ENCODE measurements at places on chromosomes 1 and 21.

DNA sequence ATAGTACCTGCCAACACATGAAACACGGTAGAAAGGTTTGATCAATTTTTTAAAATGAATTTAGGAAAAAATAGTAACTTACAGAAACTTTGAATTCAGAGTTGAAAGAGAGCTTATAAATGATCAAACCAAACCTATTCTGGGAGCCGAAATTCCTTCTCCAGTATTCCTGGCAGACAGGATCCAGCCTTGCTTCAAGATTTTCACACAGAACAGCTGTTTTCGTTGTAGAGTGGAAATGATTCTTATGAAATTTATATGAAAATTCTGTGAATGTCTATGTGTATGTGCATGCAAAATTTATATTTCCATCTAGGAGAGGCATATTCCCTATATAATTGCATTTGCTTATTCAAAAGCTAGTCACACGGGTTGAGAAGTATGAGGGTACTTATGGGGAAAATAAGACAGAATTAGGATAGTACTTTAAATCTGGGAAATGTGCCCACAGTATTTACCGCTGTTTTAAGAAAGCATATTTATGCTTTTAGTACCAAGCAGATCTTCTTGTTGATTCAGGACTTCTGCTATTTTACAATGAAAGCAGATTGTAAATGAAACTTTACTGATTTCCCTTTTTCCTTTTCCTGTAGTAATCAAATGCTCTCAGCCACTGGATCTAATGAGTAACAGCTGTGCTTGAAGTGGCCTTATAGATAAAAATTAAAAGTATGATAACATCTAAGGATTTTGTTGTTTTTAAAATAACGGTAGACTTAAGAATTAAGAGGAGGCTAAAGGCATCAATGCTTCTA, 30.4 kb downstream of the PRRX1 start:
- no peak for DNase-seq

DNA sequence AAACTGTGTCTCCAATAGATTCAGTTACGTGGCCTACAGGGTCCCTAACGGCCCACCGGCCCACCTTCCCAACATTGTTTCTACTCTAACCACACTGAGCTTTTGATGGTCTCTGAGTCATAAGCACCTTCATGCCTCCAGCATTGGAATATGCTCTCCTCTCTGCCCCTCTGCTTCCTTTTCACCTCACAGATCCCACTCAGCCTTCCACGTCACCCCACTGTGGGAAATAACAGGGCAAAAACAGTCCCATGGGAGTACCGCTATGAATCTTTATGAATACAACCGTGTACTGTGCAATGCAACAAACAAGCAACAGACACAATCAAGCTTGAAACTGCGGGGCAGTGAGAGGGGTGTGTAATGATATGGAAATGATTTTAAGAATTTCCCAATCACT, 5.3 kb upstream of the SARS1 start:
- no peak for DNase-seq

- DNase-seq = no peak
Observed at GRCh38 chr1:160342526-160342925, 524 bp downstream of the COPA start.

DNA sequence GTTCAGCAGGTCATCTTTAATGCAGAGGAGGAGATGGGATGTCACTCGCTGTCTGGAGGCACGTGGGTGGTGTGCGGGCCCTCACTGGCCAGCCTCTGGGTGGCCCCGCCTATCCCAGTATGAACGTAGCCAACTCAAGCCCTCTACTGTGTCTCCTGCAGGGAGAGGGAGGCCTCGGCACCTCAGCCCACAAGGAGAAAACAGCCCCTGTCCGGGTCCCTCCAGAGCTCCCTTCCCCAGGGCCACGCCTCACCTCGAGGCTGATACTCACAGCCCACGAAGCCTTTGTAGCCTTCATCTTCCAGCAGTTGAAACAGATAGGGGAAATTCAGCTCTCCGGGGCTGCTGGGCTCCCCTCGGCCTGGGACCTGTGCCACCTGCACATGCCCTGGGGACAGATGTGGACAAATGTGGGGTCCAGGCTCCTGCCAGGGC, 2.6 kb downstream of the HYI start:
- DNase-seq = no peak

DNA sequence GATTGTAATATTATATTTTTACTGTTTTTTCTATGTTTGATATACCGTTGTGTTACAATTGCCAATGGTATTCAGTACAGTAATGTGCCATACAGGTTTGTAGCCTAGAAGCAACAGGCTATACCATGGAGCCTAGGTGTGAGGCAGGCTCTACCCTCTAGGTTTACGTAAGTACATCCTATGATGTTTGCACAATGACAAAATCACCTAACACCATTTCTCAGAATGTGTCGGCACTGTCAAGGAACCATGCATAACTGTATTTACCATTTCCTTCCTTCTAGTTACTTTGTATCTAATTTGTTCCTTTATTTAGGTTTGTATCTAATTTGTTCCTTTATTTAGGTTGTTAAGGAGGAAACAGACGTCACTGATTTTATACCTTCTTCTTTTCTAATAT, 9.9 kb downstream of the NPHP4 start:
- no peak for DNase-seq

DNA sequence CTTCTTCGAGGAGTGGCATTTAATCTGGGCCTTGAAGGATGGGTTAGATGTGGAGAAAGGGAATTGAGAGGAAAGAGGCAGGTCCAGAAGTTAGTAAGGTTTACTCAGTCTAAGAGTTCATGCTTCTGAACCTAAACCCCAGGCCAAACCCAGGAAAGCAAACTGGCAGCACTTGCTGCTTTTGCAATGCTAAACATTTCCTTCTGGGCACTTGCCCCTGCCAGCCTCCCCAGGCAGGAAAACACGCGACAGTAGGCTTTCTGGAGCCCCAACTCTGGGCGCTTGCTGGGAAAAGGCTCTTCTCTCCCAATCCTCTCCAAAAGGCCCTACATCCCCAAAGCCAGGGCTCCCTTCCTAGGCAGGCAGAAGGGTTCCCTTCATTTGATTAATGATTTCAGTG, 2.5 kb downstream of the OLFML2B start:
- no peak for DNase-seq

DNA sequence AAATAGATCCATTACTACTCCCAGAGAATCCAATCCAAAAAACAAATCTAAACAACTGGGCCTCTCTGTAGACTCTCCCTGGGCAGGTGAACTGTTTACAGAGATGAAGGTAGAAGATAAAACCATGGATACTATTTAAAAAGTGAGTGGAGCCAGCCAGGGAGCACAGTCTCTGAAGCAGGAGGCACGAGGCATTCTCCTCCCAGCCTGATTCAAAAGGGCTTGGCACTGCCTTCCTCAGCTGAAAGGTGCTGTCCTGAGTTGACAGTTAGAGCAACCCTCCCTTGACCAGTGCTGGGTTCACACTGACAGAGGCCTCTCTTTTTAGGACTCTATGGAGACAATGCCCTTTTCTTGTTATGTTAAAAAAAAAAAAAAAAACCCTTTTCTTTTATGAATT, 36.8 kb downstream of the HENMT1 start:
- no peak for DNase-seq

GRCh38 chr1:217660353-217661062, 29.4 kb downstream of the SPATA17 start:
- no peak for DNase-seq

DNA sequence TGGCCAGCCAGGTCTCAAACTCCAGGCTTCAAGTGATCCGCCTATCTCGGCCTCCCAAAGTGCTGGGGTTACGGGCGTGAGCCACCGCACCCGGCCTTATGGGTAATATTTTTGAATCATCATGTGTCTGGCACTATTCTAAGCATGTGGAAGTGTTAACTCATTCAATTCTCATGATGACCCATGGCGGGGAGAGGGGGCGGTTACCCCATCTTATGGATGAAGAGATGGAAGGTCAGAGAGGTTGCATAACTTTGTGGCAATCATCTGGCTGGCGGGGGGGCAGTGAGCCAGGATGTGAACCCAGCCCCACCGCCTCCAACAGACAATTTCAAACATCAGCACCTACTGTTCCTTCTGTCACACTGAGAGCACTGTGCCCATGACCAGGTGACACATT, 11.5 kb upstream of the TAS1R2 start:
- DNase-seq = no peak

GRCh38 chr1:203076031-203076511, 9.7 kb downstream of the MYOG start:
- DNase-seq = no peak

DNA sequence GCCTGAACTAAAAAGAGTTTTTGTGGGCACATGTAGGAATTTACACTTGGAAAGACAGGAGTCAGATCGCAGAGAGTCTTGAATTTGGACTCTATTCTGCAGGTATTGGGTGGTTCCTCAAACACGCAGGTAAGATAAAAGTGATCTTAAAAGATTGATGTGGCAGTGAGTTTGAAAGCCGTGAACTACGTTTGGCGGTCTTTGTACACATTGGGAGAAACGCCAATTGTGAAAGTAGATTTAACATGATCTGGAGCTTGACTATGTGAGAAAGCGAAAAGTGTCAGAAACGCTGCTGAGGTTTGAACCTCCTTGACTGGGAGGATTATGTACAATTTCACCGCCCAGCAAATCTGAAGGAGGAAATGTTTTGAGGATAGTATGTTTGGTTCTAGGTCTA, 1.5 kb upstream of the PPP2R5A start:
- no peak for DNase-seq

DNA sequence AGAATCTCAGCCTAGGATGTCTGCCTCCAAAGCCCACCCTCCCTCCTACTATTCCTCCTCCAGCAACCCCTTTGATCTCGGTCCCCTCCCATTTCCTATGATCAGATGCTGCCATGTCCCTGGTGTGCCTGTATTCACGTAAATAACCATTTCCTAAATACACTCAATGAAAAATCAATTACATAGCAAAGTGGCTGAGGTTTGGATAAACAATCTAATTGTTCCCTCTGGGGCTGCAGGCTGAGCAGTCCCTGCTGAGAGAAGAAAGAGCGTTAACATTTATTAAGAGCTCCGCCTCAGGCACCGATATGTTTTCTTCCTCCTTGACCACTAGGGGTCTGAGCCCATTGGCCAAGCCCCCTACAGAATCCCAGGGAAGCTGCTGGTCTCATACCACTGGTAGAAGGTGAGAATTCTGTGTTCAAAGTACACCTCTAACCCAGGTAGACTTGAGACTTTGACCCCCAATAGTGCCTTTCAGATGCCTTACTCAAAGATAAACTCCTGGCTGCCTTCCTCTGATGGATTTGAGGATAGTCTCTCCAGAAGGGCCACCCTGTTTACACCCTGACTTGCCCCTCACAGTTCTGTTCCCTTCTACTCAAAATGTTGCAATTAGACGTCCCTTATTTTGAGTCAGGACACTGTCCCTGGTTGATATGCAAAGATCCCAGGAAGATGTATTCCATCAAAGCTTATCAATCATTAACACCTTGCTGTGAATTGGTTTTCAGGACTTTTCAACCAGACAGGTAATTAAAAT, 33.9 kb upstream of the CAMK1G start:
- DNase-seq = no peak

DNA sequence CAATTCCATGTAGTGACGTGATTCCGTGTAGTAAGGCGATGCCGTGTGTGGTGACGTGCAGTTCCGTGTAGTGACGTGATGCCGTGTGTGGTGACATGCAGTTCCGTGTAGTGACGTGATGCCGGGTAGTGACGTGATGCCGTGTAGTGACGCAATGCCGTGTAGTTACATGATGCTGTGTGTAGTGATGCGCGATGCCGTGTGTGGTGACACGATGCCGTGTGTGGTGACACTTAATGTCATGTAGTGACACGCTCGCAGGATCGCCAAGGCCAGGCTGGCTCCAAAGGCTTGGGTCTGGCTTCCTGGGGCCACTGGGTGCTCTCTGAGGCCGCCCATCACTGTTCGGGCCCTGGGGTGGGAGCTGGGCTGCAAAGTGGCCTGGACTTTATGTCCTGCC, 14.2 kb downstream of the COL18A1 start:
- DNase-seq = no peak

DNA sequence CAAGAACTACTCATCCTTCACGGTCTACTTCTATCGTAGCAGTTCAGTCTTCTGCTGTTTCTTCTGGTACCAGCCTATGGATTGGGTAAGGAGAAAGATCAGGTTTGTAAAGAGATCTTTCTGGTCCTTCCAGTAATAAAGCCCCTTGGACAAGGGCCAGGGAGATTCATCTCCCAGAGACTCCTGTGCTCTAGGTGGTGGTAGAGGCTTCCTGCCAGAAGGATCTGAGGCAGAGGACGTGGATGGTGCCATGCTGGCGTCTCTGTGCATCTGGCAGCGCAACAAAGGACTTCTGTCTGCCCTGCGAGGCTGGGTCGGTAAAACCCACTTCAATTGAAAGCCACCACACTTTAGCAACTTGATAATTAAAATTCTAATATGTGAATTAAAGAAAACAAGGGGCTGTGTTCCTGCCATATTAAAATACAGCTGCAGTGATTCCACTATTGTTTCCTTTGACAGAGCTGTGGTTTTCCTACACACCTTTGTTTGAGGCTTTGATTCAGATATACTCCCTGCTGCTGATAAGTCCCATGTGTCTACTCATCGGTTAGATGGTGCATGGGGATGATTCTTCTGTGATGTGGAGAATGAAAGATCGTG, 73.6 kb downstream of the ROR1 start:
- no peak for DNase-seq

DNA sequence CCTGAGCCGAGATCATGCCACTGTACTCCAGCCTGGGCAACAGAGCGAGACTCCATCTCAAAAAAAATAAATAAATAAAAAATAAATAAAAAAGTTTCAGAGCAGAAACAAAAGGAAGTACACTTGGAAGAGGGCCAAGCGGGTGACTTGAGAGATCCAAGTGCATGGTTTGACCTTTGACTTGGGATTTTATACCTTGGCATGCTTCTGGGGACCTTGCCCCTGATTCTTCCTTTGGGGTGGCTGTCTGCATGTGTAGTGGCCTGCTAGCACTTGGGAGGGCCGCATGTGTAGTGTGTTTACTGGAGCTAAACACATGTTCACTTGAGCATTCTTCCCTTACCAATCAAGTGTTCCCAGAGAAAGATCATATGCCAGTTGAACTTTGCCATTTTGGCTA, 114.0 kb downstream of the DTL start:
- no peak for DNase-seq

DNA sequence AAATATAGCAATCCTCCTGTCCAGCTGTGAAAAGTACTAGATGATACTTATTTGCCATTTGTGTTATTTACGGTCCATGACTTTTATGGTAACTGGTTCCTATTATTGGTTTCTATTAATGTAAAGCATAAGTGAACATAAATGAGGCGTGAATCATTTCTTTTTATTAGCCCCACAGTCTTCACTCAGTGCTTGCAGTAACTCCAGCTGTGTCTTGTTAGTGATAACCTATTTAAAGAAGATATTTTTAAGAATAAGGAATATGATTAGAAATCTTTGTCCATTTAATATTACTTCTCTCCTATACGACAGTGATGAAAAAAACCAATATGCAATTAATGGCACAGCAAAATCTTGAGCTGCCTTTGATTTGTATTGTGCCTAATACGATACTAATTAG, 149.9 kb downstream of the SPATA17 start:
- no peak for DNase-seq

GRCh38 chr1:53551428-53551995, 92.3 kb downstream of the DMRTB1 start:
- no peak for DNase-seq
